ENCODE measurements at places on chromosomes 3 and 15. TPM values are rescaled to one million over a fixed set of nuclear protein-coding genes. Genes with fewer than 3 reads are reported as not detected.

DNA sequence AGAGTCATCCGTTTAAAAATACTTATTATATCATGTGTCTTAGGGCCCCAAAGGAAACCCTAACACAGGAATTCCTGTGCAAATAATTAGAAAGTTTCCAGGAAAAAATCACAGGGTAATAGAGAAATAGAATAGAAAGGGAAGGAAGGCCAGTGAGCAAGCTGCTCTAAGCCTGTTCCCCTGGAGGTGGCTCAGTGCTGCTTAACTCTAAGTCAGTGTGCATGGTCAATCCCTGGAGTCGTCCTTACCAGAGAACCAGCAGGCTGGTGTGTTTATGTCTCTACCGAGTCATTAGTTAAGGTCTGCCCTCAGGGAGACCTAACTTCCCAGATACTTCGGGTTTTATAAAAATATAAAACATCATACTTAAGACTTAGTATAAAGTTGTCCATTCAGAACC lies 21.0 kb upstream of the MCF2L2 start:
- DNase-seq = peak; percentile 76

RLBP1 gene
- not detected for total RNA-seq

GRCh38 chr3:44047796-44048195 lies 193.9 kb upstream of the TOPAZ1 start:
- no peak for DNase-seq

- no peak for DNase-seq
Observed at GRCh38 chr15:87263871-87264270, 992.7 kb downstream of the NTRK3 start.

- peak; percentile 49 for DNase-seq
Observed at GRCh38 chr15:90201130-90201943, at the start of gene SEMA4B. Gene SEMA4B, plus strand, starts transcription at chr15:90201330. Its CDS starts 249 bp downstream, at chr15:90201579.

IL17RE gene
- 0.14 TPM for total RNA-seq

GRCh38 chr3:156323466-156323865 lies 203.1 kb downstream of the KCNAB1 start:
- peak; percentile 32 for DNase-seq

DNA sequence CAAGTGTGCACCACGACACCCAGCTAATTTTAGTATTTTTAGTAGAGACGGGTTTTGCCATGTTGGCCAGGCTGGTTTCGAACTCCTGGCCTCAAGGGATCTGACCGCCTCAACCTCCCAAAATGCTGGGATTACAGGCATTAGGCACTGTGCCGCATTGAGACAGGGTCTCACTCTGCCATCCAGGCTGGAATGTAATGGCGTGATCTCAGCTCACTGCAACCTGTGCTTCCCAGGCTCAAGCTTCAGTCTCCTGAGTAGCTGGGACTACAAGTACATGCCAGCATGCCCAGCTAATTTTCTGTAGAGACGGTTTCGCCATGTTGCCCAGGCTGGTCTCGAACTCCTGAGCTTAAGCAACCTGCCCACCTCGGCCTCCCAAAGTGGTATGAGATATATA lies 51.6 kb downstream of the ACAD9 start:
- DNase-seq = no peak

CCDC54 gene
- not detected for total RNA-seq

- peak; percentile 46 for DNase-seq
Observed at GRCh38 chr15:52464478-52464877, 64.2 kb downstream of the MYO5A start.

SLC24A5 gene
- total RNA-seq = not detected

GRCh38 chr15:71456362-71456761 lies 341.1 kb downstream of the THSD4 start:
- no peak for DNase-seq

BFSP2 gene
- total RNA-seq = not detected

TXNRD3 gene
- 7.3 TPM for total RNA-seq

Measured in dermis blood vessel endothelial cell (primary cell).